ENCODE measurements at places on chromosomes 12 and 14. TPM values are rescaled to one million over a fixed set of nuclear protein-coding genes. Genes with fewer than 3 reads are reported as not detected.

The CCDC177 gene
- not detected for total RNA-seq

The FSCB gene
- total RNA-seq = 0.10 TPM

The HSP90AA1 gene
- total RNA-seq = 515 TPM

The SELPLG gene
- total RNA-seq = 61.0 TPM

The DEGS2 gene
- total RNA-seq = 2.0 TPM

The HOXC9 gene
- total RNA-seq = 0.32 TPM

The MIPOL1 gene
- 12.5 TPM for total RNA-seq

The LBHD2 gene
- not detected for total RNA-seq

The BLOC1S1 gene
- total RNA-seq = 123 TPM

The GPR137C gene
- total RNA-seq = 2.0 TPM

The OLR1 gene
- total RNA-seq = 63.6 TPM

The PYM1 gene
- total RNA-seq = 27.3 TPM
